ENCODE measurements at places on chromosomes 12 and 14. TPM values are rescaled to one million over a fixed set of nuclear protein-coding genes. Genes with fewer than 3 reads are reported as not detected.

DNA sequence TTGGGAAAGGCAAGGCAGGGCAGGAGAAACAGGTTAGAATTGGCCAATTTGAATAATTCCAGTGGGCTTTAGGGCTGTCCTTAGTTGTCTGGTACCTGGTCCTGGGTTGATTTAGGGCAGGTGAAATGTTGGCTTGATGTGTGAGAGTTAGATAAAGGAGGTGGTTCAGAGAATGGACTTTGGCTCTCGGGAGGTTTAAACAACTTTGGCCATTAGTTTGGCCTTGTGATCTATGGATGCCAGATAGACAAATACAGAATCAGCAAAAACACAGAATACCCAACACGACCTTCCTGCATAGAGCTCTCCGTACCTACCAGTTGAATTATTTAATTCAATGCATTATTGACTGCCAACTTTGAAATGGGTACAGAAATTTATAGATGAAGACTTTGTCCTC lies 35.1 kb downstream of the SCN8A start:
- H3K36me3 ChIP-seq = no peaks in the 10 kb centered on the region
- no peak for DNase-seq
- H3K4me3 ChIP-seq = no peak overlapping the region
- H3K27me3 ChIP-seq = peaks cover 11% of the 10 kb centered on the region
- no peaks in the 10 kb centered on the region for H3K4me1 ChIP-seq

- peak overlapping the region; percentile 41 for H3K4me3 ChIP-seq
- no peak for DNase-seq
- peaks cover 3% of the 10 kb centered on the region for H3K36me3 ChIP-seq
- H3K27ac ChIP-seq = no peak overlapping the region
Measured at GRCh38 chr14:100158566-100159093, 815 bp downstream of the DEGS2 start.

- no peak overlapping the region for H3K27ac ChIP-seq
- no peak overlapping the region for H3K4me3 ChIP-seq
- no peak for DNase-seq
- no peaks in the 10 kb centered on the region for H3K27me3 ChIP-seq
Measured at GRCh38 chr12:109057376-109057775, 5.0 kb downstream of the USP30 start.

DNA sequence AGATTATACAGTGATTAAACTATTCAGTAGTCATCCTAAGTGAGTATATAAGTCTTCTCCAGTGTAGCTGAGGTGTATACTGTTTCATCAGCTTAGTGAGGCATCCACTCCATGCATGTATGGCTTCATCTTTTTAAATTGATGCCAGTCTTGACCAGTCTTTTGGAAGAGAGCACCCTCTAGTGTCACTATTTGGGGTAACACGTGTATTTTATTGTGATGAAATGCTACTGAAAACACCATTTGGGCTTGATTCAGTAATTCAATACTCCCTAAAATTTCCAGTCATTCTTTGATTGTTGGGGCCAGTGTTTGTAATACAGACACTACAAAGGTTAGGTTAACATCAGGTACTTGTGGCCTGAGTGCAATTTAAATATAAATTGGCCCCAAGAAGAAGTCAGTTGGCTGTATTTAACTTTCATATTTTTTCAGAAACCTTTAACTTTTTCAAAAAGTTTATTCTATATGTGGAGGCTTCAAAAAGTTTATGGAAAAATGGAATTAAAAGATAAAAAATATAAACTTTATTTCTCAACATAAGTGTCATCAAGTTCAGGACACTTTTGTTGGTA lies 35.3 kb downstream of the MIPOL1 start:
- H3K4me1 ChIP-seq = no peaks in the 10 kb centered on the region
- no peak for DNase-seq
- H3K27me3 ChIP-seq = no peaks in the 10 kb centered on the region
- H3K36me3 ChIP-seq = peaks cover 2% of the 10 kb centered on the region
- H3K27ac ChIP-seq = no peak overlapping the region
- H3K4me3 ChIP-seq = no peak overlapping the region

The RERG gene
- total RNA-seq = 34.0 TPM

- no peaks in the 10 kb centered on the region for H3K36me3 ChIP-seq
- H3K4me1 ChIP-seq = no peaks in the 10 kb centered on the region
- H3K27ac ChIP-seq = no peak overlapping the region
- H3K27me3 ChIP-seq = peaks cover 27% of the 10 kb centered on the region
- no peak for DNase-seq
Measured at GRCh38 chr12:54502485-54502884, 4.9 kb downstream of the NCKAP1L start.

DNA sequence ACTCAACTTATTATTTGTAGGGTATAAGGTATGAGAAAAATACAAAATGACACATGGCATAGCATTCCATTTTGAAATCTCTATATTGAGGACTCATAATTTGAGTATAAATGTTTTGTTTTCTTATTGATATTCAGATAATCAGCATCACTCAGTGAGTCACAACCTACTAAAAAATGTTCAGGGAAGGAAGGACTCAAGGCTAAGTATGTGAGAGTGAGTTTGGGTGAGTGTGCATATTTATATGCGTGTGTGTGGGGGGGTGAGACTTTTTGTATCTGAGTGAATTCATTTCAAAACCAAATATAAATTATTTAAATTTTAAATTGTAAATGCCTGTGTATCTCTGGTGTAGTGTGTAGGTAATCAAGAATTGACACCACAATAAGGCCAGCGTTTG lies 87.8 kb upstream of the PRKD1 start:
- no peak overlapping the region for H3K4me3 ChIP-seq
- H3K27me3 ChIP-seq = no peaks in the 10 kb centered on the region
- no peak for DNase-seq
- no peaks in the 10 kb centered on the region for H3K4me1 ChIP-seq
- H3K36me3 ChIP-seq = no peaks in the 10 kb centered on the region
- H3K27ac ChIP-seq = no peak overlapping the region

- H3K27me3 ChIP-seq = no peaks in the 10 kb centered on the region
- H3K4me1 ChIP-seq = peaks cover 52% of the 10 kb centered on the region
- peak overlapping the region; percentile 61 for H3K27ac ChIP-seq
- DNase-seq = no peak
- no peaks in the 10 kb centered on the region for H3K36me3 ChIP-seq
- no peak overlapping the region for H3K4me3 ChIP-seq
Measured at GRCh38 chr14:24389226-24389848, 9.5 kb upstream of the NYNRIN start.

The ADCY6 gene
- 66.1 TPM for total RNA-seq

DNA sequence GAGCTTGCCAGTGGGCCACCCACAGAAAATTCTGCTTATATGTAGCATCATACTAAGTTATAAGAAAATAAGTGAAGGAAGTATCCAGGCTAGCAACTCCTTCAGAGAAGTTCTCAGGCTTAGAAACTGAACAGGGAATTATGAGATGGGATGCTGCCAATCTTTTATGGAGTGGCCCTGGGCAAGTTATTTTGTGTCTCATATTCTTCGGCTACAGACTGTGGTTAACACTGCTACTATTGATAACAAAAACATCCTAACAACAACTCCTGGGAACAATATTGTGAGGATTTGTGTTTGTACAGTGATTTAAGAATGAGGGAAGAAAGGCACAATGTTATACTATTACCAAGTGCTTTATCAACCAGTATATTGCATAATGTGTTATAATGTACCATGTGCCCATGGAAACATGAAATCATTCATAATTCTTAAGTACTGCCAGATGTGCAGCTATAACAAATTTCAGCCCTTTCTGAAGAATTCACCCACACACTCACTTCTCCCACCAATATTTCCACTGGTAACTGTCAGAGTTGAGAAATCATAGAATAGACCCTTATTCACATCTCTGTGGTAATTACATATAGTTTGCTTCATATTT lies 113.3 kb upstream of the SOX5 start:
- no peak overlapping the region for H3K4me3 ChIP-seq
- H3K27me3 ChIP-seq = no peaks in the 10 kb centered on the region
- peaks cover 7% of the 10 kb centered on the region for H3K4me1 ChIP-seq
- H3K27ac ChIP-seq = no peak overlapping the region

DNA sequence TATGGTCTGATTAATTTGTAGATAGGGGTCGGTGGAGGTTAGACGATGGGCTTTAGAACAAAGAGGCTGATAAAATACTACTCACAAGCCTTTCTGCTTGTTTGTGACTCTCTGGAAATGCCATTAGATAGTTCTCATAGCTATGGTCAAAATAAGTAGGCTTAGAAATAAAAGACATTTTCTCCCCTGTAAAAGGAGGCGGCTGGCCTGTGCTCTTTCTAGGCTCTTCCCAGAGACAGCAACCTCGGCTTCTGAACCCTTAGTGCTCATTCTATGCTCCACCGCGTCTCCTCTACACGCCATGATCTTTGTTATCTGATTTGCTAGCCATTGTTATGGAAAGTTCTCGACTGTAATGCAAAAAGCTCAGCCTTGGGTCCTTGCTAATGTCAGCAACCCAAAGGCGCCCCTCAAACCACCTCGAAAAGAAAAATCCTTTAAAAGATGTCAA lies 64.5 kb downstream of the CRADD start:
- H3K4me3 ChIP-seq = peak overlapping the region; percentile 81
- H3K27me3 ChIP-seq = no peaks in the 10 kb centered on the region
- H3K36me3 ChIP-seq = no peaks in the 10 kb centered on the region
- no peak for DNase-seq
- peaks cover 21% of the 10 kb centered on the region for H3K4me1 ChIP-seq
- peak overlapping the region; percentile 95 for H3K27ac ChIP-seq

GRCh38 chr12:14505626-14506596 lies 61.8 kb downstream of the PLBD1 start:
- H3K27ac ChIP-seq = no peak overlapping the region
- H3K36me3 ChIP-seq = peaks cover 33% of the 10 kb centered on the region
- peaks cover 4% of the 10 kb centered on the region for H3K4me1 ChIP-seq
- no peaks in the 10 kb centered on the region for H3K27me3 ChIP-seq
- DNase-seq = no peak

The ADSS1 gene
- total RNA-seq = 17.1 TPM

The ADAM21 gene
- total RNA-seq = 0.11 TPM

- peak within 1 kb of the TSS; percentile 82 for H3K4me3 ChIP-seq
- peaks cover 52% of the 10 kb centered on the region for H3K27me3 ChIP-seq
- peak; percentile 59 for DNase-seq
- H3K4me1 ChIP-seq = peaks cover 21% of the 10 kb centered on the region
- peak within 1 kb of the TSS; percentile 57 for H3K27ac ChIP-seq
- H3K36me3 ChIP-seq = no peaks in the 10 kb centered on the region
Measured at GRCh38 chr12:99984271-99985128, at the start of gene ANKS1B. Gene ANKS1B (minus strand): TSS chr12:99984936. CDS start chr12:99984237, 699 bp downstream.
